ENCODE measurements at places on chromosomes 7 and 10.

DNA sequence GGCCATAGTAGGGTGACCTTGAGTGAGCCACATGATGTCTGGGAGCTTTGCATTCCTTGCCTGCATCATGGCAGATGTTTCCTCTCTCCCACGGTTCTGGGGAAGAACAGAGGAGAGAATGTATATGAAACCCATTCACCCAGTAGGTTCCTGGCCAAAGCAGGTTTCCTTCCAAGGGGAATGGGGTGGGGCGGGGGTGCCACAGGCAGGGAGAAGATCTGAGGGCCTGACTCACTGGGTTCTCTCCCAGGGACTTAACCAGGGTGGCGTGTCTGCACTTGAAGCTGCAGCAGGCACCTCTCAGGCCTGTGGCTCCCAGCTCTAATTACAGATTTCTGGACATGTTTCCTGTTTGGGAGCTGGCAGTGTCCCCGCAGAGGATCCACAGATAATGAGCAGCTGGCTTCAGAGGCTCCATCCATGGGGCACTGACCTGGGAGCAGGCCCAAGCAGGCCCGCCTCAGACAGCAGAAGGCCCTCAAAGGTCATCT is 50.2 kb upstream of the ZMIZ1 start:
- no peak for DNase-seq

- no peak for DNase-seq
These were observed 557.2 kb downstream of the INHBA start for GRCh38 chr7:41145656-41146055.

GRCh38 chr7:122885583-122886356 is 490 bp downstream of the CADPS2 start:
- peak; percentile 56 for DNase-seq

- DNase-seq, result no peak
These were observed 21.9 kb downstream of the LRRC17 start for GRCh38 chr7:102934701-102935100.

DNA sequence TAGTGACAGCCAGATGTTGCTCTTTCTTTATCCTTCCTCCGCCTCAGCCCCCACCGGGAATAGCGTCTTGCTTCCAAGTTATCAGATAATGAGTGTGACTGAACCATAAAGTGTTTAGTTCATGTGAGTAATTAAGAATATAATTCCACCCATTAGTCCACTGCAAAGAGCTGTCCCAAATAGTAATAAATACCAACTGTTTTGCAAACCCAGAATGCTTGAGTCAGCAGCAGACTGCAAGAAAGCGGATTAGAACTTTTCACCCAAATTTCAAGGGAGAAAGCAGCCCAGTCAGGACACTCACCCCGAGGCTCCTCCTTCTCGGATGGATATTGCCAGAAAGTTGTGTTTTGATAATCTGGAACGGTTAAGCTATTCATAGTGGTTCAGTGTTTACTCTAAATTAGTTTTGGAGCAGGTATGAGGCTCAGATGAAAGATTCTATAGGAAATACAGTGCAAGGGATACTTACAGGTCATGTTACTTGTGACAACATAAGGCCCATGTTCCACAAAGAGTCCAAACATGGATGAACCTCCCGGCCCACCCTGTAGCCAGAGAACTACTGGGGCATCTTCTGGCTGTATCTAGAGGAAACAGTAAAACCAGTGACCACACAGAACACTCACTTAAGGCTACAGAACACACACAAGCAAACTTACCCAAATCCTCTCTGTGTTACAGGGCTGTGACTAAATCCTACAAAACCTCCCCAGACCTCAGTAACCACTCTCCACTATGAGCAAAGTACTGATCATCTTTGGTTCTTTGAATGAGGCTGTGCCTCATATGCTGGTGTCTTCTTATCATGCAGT is 50.5 kb downstream of the CPVL start:
- DNase-seq, result no peak

GRCh38 chr10:102644646-102645387 is 538 bp downstream of the TRIM8 start:
- peak; percentile 60 for DNase-seq

DNA sequence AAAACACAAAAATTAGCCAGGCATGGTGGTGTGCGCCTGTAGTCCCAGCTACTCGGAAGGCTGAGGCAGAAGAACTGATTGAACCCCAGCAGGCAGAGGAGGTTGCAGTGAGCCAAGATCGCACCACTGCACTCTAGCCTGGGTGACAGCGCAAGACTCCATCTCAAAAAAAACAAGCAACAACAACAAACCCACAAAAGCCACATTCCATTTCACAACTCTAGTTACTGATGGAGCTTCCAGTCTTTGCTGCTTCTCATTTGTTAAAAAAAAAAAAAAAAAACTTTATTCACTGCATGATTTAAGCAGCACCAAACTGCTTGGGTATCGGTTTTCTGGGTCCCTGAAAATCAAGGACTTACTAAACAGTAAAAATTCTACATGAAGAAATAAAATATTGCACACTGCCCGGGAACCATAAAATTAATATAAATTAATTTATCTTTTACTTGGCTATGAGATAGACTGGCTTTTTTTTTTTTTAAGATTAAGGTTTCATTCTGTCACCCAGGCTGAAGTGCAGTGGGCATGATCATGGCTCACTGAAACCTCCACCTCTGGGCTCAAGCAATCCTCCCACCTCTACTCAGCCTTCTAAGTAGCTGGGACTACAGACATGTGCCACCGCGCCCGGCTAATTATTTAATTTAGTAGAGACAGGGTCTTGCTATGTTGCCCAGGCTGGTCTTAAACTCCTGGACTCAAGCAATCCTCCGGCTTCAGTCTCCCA is 42.0 kb downstream of the SRPK2 start:
- DNase-seq, result no peak

DNA sequence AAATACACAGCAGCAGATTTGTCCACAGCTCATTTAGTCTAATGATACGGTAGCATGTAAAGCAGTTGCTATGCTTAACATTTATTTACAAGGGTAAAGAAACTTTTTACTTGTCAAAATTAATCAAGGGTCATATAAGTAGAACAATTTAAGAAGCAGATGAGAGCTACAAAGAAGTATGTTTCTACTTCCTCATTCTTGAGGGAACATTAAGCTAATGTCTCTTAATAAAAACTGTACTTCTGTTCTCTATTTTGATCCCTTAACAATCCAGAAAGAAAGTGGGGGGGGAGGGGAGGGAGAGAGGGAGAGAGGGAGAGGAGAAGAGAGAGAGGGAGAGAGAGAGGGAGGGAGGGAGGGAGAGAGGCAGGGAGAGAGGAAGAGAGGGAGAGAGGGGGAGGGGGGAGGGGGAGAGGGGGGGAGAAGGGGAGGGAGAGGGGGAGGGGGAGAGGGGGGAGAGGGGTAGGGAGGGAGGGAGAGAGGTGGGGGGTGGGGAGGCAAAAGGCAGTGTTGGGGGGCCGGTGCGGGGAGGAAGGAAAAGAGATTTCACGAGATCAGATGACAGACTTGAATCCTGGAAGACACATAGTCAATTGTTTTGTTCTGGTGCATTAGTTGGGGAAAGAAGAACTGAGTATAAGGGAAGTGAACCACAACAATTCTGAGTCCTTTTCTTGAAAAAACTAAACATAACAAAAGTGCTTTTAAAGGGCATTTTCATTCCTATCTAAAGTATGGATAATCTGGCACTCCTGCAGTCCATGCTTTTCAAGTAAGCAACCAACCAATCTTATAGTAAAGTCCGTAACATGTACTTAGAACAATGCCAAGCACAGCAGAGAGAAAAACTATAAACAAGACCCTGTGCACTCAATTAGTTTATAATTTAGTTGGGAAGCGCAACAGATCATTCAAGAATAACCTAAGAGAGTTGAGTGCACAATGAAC is 128.0 kb downstream of the USP6NL start:
- no peak for DNase-seq

GRCh38 chr7:151550656-151551286 is 31.1 kb upstream of the RHEB start:
- no peak for DNase-seq

DNA sequence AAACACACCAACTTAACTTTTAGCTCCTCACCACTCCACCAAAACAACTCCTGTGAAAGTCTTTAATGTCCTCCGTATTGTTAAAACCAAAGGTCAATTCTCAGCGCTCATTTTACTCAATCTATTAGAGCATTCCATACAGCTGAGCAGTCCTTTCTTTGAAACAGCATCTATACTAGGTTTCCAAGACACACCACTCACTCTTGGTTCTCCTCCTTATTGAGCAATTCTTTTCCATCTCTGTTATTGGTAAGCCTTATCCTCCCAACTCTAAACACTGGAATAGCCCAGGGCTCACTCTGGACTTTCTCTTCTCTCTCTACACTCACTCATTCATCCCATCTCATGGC is 34.9 kb downstream of the COA1 start:
- no peak for DNase-seq
